ENCODE measurements at places on chromosomes 3 and 15.

- DNase-seq = no peak
Measured at GRCh38 chr3:171508206-171508605, 48.0 kb upstream of the TNIK start.

DNA sequence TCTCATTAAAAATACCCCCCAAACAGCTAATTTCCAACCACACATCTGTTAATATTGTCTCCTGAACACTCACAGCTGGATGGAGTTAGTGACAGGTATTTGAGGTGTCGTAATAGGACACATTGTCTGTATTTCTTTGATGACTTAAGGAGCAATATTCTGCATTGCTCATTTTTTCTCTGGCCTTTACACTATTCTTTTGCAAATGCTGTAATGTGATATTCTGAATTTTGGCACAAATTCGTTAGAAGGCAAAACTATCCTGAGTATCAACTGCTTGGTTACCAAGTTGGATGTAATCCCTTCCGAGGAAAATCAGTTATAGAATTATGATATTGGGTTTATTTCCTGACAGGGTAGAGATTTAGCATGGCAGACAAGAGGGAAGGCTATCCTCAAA is 1030.2 kb downstream of the MCTP2 start:
- no peak for DNase-seq

- DNase-seq = no peak
Measured at GRCh38 chr3:85571835-85572234, 613.0 kb downstream of the CADM2 start.

GRCh38 chr15:62625429-62626033 is 417.0 kb upstream of the TPM1 start:
- no peak for DNase-seq

DNA sequence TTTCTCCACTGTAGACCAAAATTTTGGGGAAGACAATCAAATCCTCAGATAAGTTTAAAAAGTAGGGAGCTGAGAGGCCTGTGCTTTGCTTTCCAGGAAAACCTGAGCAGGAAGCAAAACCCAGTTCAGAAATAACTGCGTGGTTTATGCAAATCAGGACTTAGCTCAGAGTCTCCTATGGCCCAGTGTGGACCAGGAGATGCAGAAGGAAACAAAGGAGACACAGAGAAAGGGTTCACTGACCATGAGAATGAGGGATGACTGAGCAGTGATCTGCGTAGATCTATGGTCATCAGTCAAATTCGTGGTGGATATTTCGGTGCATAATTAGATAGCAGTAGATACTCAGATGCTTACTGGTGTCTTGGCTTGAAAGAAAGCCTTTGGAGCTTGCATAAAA is 196.6 kb downstream of the TPRG1 start:
- no peak for DNase-seq

- DNase-seq = no peak
Measured at GRCh38 chr15:98967096-98967495, 40.5 kb downstream of the PGPEP1L start.

- no peak for DNase-seq
Measured at GRCh38 chr3:120820748-120821147, 78.2 kb downstream of the GTF2E1 start.

Measured in RWPE1 (cell line).